HFFc6 (cell line): ENCODE measurements at places on chromosomes 7 and 10.

GRCh38 chr7:30835396-30835915, 64.2 kb downstream of the MINDY4 start:
- no peak for DNase-seq

DNA sequence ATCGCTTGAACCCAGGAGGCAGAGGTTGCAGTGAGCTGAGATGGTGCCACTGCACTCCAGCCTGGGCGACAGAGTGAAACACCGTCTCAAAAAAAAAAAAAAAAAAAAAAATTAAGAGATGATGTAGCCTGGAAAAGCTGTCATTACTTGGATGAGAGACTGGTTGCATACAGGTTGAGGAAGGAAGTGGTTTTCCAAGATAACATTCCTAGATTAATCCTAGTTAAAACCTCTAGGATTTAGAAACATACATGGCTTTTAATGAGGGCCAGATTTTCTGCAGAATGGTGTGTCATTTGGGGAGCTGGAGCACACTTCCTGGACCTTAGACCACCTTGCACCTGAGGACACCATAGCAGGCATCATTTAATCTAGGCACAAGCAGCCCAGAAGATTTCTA, 17.8 kb downstream of the VWA2 start:
- no peak for DNase-seq

DNA sequence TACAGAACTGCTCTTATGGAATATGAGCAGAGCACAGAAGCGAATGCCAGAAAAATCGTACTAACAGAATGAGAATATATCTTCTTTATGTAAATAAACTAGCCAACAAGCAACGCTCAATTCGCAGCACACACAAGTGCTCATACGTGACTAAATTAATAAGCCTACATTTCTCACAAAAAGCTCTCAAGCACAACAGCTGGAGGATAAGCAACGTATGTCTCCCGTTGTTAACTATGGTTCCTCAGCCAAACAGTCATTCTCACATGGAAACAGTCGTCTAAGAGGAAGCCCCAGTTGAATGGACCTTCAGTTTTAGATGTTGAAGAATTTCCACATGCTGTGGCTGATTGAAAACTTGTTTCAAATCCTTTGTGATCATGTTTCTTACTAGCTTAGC, 110.4 kb downstream of the PKD1L1 start:
- no peak for DNase-seq

DNA sequence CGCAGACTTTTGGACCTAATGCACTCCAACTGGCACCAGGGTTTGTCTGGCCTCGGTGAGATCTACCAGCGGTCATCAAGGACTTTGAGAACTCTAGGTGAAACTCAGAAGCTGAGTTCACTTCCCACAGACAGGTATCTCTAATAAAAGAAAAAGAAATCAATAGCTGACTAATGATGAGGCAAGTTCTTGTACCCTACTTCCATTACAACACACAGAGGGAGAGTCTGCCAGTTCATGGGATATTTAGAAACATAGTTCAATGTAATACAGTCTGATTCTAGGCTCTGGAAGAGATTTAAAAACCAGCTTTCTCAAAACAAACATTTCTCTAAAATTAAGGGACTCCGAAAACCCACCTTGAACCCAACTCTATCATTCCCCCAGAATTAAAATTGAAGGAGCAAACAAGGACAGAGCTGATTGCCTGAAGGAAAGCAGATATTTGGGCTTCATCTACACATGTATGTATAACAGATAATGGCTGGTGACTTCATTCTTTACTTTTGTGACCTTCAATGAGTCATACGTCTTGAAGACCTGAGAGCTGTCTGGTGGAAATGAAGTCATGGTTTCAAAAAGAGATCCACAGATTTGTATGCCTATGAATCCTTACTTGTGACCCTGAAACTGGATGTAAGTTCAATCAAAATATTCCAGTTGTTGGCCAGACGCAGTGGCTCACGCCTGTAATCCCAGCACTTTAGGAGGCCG, 2.7 kb upstream of the PNLIPRP1 start:
- no peak for DNase-seq

GRCh38 chr7:51430480-51431086, 114.0 kb upstream of the COBL start:
- peak; percentile 14 for DNase-seq

GRCh38 chr10:78576276-78576675, 492.5 kb upstream of the ZMIZ1 start:
- DNase-seq, result no peak
